M059J (cell line): ENCODE measurements at places on chromosomes 12 and 14. TPM values are rescaled to one million over a fixed set of nuclear protein-coding genes. Genes with fewer than 3 reads are reported as not detected.
A peak's percentile ranks its signal among the peaks of the same experiment; 100 is the strongest.

- DNase-seq = no peak
These were observed 41.5 kb downstream of the BCL11B start for GRCh38 chr14:99230208-99231151.

Gene GPRC5D
- total RNA-seq = not detected in 2 replicates

DNA sequence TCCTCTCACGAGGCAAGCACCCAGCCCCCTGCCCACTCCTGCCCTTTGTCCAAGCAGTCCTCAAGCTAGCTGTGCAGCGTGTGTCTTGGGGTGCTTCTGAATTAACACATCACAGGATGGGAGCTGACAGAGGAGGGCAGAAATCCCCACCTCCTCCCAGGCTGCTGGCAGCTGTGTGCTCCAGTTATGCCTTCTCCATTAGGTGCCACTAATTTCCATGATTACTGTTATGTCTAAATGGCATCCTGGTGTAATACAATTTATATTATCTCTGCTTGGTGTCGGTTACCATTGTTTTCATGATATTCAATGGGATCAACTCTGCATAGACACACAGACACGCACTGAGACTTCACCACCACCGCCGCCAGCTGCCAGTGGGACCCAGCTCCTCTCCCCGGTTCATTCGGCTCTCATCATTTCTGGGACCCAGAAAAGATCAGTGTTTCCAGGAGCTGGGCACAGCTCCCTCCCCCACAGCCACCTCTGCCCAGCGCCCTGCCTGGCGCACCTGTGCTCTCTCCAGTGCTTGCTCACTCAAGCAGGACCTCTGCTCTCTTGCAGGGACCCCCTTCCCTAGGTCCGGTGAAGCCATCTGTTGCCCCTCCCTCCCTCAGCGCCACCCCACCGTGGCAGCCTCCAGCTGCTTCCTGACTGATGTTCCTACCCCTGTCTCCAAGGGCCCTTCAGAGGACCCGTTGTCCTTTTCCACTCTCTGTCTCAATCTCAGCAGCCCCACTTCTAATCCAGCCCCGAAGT lies 167.5 kb upstream of the FKBP4 start:
- no peak for DNase-seq

GRCh38 chr14:101738703-101739320 lies 22.7 kb upstream of the PPP2R5C start:
- no peak for DNase-seq

GRCh38 chr12:96399120-96399918 lies 920 bp downstream of the CDK17 start:
- DNase-seq = peak; percentile 73

DNA sequence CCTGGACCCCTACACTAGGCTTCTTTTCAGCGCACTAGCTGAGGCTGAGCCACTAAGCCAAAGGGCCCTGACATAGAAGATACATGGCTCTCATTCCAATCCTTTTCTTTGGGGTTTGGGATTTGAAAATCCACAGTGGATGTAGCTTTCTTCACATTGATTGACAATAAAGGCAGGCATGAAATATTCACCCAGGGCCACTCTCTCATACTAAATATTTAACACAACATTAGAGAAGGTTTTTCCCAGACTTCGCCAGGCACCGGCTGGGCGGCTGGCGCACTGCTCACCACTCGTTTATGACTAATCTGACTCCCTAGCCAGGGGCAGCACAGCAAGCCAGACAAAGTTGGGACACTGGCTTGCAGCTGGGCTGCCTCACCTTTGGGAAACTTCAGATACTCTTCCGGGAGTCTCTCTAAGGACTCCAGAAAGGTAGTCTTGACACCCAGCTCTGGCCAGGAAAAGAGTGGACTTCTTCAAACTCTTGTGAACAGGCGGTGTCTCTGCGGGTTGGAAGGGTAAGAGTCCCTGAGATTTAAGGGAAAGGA lies 699 bp upstream of the HOXC11 start:
- peak; percentile 85 for DNase-seq

GRCh38 chr14:34680806-34681479 lies 33.5 kb downstream of the CFL2 start:
- DNase-seq = peak; percentile 25

Gene BICD1
- total RNA-seq = 6.8 and 13.3 TPM in 2 replicates

GRCh38 chr14:77654001-77654441 lies 37.6 kb upstream of the SPTLC2 start:
- no peak for DNase-seq
